Naive B cell (primary cell): ENCODE measurements at places on chromosomes 16 and 17. TPM values are rescaled to one million over a fixed set of nuclear protein-coding genes. Genes with fewer than 3 reads are reported as not detected.

DNA sequence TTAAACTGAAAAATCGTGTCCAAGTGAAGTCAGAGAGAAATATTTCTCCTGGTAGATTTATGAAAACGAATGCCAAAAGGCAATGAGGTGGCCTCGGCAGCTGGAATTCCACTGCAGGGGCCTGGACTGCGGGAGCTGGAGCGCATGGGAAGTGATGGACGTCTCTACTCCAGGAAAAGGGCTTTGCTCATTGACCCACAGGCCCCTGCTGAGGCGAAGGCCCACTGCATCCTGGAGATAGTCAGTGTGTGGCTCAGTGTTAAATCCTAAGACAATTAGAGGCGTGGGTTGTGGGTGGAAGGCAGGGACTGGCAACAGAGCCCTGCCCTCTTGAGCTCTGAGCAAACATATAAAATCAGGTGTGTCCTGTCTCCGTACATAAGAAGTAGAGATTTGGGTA is 191.4 kb downstream of the SLC39A11 start:
- no peak for DNase-seq
- H3K36me3 ChIP-seq: peaks cover 15% of the 10 kb centered on the region
- no peak overlapping the region for H3K27ac ChIP-seq
- H3K4me1 ChIP-seq: peaks cover 3% of the 10 kb centered on the region
- H3K4me3 ChIP-seq: no peak overlapping the region

Gene SAMD14
- not detected for polyA plus RNA-seq

GRCh38 chr16:82037666-82038065 is 2.6 kb downstream of the HSD17B2 start:
- DNase-seq: no peak
- H3K4me3 ChIP-seq: no peak overlapping the region
- no peaks in the 10 kb centered on the region for H3K36me3 ChIP-seq
- peaks cover 47% of the 10 kb centered on the region for H3K27me3 ChIP-seq

- no peak for DNase-seq
- no peaks in the 10 kb centered on the region for H3K27me3 ChIP-seq
- no peak overlapping the region for H3K27ac ChIP-seq
- H3K4me1 ChIP-seq: peaks cover 21% of the 10 kb centered on the region
- no peaks in the 10 kb centered on the region for H3K36me3 ChIP-seq
These were observed 4.1 kb downstream of the SLFN12 start for GRCh38 chr17:35428229-35428628.

Gene MYH3
- polyA plus RNA-seq: not detected

- H3K36me3 ChIP-seq: peaks cover 18% of the 10 kb centered on the region
- no peak for DNase-seq
- H3K27ac ChIP-seq: peak overlapping the region; percentile 98
- H3K4me1 ChIP-seq: peaks cover 52% of the 10 kb centered on the region
- no peaks in the 10 kb centered on the region for H3K27me3 ChIP-seq
- no peak overlapping the region for H3K4me3 ChIP-seq
These were observed 1.3 kb upstream of the HERPUD1 start for GRCh38 chr16:56930486-56931270.

Gene KRTAP4-9
- polyA plus RNA-seq: not detected

DNA sequence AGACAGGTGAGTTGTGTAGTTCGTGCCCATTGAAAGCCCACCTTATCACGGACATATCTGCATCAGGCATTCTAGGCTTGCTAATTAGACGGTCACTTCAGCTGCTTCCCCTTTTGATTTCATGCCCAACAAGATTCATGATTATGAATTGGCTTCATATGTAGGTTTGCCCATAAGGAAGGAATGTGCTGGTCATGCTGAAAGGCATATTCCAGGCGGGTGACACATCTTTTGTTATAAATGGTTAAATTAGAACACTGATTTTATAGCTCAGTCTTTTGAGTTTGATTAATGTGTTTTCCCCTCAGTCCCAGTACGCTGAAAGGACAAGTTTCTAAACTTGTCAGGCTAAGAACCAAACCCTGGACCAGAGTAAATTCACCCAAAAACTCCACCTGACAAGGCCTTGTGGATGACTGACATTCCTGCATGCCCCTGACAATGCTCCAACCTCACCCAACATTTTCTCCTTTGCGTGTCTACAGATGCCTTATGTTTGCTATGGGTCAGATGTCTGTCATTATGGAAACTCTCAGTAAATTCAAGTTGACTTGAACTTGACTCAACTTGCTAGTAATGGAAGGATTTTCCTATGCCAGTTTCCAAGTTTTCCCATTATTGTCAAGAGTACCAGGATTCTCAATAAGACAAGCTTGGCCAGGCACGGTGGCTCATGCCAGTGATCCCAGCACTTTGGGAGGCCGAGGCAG is 421.9 kb downstream of the PMP22 start:
- H3K27me3 ChIP-seq: peaks cover 11% of the 10 kb centered on the region
- H3K36me3 ChIP-seq: no peaks in the 10 kb centered on the region
- no peaks in the 10 kb centered on the region for H3K4me1 ChIP-seq
- no peak for DNase-seq
- no peak overlapping the region for H3K27ac ChIP-seq
- no peak overlapping the region for H3K4me3 ChIP-seq

Gene SYCE1L
- polyA plus RNA-seq: not detected

Gene ACSM2B
- not detected for polyA plus RNA-seq

DNA sequence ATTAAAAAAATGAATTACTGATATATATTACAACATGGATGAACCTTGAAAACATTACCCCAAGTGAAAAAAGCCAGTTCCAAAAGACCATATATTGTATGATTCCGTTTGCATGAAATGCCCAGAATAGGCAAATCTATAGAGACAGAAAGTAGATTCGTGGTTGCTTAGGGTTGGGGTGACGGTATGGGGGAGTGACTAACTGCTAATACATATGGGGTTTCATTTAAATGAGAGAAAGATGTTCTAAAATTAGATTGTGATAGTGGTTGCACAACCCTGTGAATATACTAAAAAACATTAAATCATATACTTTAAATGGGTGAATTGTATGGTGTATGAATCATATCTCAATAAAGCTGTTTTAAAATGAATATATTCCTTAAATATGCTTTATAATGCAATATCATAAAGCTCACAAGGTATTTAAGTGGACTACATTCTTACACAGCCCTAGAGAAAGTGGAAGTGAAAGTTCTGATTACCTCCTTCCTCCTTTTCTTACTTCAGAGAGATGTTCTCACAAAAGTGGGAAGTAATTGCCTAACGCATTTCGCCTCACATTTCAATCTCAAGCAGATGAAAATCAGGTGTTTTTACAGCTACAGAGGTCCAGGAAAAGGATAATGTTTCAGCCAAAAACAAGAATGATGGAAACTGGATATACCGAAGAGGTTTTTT is 142.7 kb upstream of the GNAO1 start:
- peaks cover 20% of the 10 kb centered on the region for H3K27me3 ChIP-seq
- no peaks in the 10 kb centered on the region for H3K36me3 ChIP-seq
- peak overlapping the region; percentile 72 for H3K27ac ChIP-seq
- H3K4me3 ChIP-seq: no peak overlapping the region

- H3K27ac ChIP-seq: no peak overlapping the region
- no peak for DNase-seq
- no peak overlapping the region for H3K4me3 ChIP-seq
- H3K36me3 ChIP-seq: no peaks in the 10 kb centered on the region
- peaks cover 20% of the 10 kb centered on the region for H3K4me1 ChIP-seq
These were observed 29.1 kb upstream of the MED13 start for GRCh38 chr17:62094175-62094574.

DNA sequence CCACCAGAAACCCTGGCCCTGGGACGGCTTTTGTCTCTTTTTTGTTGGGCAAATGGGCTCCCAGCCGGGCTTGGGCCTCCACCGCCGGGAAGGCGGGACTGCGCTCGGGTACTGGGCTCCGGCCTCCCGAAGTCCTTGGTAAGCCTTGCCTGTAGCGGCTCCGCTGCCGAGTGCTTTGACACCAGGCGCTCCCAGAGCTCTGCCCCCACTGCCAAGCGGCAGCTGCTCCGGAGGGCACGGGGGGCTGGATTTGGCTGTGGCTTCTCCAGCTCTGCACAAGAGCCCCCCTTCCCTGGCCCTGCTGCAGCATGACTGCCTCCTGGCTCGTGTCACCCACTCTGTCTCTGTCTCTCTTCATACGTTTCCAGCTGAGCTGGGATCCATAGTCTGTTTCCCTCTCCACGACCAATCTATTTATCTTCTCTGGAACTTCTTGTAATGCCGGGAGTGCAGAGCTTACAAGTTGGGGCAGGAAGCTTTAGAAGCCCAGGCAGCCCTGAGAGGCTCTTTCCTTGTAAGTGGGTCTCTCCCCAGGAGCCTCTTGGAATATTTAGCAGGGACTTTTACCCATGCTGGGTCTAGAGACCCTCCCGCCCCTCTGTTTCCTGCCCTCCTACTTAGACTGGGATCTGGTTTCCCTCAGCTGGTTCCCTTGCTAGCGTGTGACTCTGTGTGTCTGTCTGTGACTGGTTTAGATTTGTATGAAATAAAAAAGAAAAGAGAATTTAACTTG is 246.9 kb upstream of the GSE1 start:
- no peak for DNase-seq
- H3K36me3 ChIP-seq: peaks cover 12% of the 10 kb centered on the region
- no peak overlapping the region for H3K27ac ChIP-seq
- H3K27me3 ChIP-seq: peaks cover 32% of the 10 kb centered on the region

DNA sequence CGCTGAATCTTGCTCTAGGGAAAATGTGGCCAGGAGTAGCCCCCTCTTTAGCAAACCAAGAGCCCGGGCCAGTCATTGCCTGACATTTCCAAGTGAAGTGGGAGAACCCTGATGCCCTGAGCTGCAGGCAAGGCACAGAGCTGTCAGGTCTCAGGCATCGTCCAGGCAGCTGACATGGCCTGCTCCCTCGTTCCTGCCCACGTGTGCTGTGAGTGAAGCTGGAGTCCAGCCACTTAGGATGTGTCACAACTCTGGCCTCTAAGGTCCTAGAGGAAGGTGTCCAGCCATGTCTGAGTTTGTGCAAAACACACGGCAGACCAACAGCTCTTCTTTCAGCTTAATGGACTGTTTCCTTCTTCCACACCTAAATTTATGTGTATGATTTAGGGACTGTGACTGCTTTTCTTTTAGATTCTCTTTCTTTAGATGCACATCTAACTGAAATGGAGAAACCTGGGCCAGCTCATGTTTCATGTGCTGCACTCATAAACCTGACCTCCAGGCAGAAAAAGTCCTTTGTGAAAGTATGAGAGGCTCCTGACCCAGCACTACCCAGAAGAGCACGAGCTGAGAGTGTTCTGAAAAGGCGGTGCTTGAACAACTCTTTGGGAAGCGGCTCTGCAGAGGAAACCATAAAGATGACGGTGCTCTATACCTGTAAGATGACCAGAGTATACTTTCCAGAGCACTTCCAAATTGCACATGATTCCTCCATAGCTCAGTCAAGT is 14.8 kb upstream of the LIMD2 start:
- H3K27me3 ChIP-seq: no peaks in the 10 kb centered on the region
- H3K36me3 ChIP-seq: peaks cover 13% of the 10 kb centered on the region
- peaks cover 13% of the 10 kb centered on the region for H3K4me1 ChIP-seq
- no peak for DNase-seq
- no peak overlapping the region for H3K4me3 ChIP-seq

- H3K27ac ChIP-seq: no peak overlapping the region
- H3K36me3 ChIP-seq: no peaks in the 10 kb centered on the region
- no peaks in the 10 kb centered on the region for H3K27me3 ChIP-seq
- H3K4me3 ChIP-seq: no peak overlapping the region
- DNase-seq: no peak
These were observed 693.0 kb upstream of the SOX9 start for GRCh38 chr17:71427801-71428200.

- H3K4me1 ChIP-seq: peaks cover 34% of the 10 kb centered on the region
- no peak for DNase-seq
- no peak overlapping the region for H3K27ac ChIP-seq
- H3K4me3 ChIP-seq: no peak overlapping the region
These were observed 36.7 kb downstream of the CTU2 start for GRCh38 chr16:88742896-88743605.

Gene PERCC1
- polyA plus RNA-seq: not detected

DNA sequence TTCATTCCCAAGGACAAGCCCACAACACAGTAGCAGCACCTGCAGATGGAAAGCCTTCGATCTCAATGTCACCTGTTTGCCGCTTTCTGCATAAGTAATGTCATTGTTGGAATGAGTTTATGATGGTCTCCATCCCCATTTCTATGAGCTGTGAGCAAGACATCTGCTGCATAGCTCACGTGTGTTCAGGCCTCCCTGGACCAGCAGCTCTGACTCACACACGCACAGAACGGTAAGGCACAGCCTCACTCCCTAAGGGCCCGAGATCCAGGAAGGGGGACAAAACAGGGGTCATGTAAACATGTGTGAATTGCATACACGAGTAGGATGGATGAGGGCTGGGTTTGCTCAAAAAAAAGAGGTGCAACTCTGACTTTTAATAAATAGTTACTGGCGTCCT is 223.1 kb downstream of the SOX9 start:
- H3K27ac ChIP-seq: no peak overlapping the region
- H3K36me3 ChIP-seq: no peaks in the 10 kb centered on the region
- no peaks in the 10 kb centered on the region for H3K27me3 ChIP-seq
- H3K4me3 ChIP-seq: no peak overlapping the region
- no peak for DNase-seq
- no peaks in the 10 kb centered on the region for H3K4me1 ChIP-seq

DNA sequence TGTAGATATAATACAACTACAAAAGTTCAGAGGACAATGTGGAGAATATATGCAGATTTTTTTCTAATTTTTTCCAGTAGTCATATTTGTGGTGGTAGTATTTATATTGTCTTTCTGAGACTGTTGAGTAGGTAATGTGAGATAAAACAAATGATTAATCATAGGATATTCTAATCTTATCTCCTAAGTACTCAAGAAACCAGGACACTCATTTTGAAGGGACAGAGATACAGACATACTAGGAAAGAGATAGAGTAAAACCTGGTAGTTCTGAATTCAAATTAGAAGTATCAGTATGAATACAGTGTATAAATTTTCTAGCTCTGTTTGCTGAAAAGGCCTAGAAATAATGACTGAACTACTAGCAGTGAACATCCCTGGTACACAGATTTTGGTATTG is 141.7 kb upstream of the ASIC2 start:
- H3K4me1 ChIP-seq: no peaks in the 10 kb centered on the region
- no peak for DNase-seq
- no peaks in the 10 kb centered on the region for H3K36me3 ChIP-seq
- no peak overlapping the region for H3K27ac ChIP-seq
- H3K4me3 ChIP-seq: no peak overlapping the region

- no peaks in the 10 kb centered on the region for H3K36me3 ChIP-seq
- no peak overlapping the region for H3K27ac ChIP-seq
- H3K4me3 ChIP-seq: no peak overlapping the region
- peaks cover 10% of the 10 kb centered on the region for H3K27me3 ChIP-seq
These were observed 26.3 kb upstream of the ETV4 start for GRCh38 chr17:43572368-43572980.

Gene MAF
- not detected for polyA plus RNA-seq
